Astrocyte of the spinal cord (primary cell): ENCODE measurements at places on chromosomes 16 and 17.
A peak's percentile ranks its signal among the peaks of the same experiment; 100 is the strongest.

GRCh38 chr17:82399041-82399441, 19.1 kb upstream of the HEXD start:
- peak; percentile 78 for DNase-seq

DNA sequence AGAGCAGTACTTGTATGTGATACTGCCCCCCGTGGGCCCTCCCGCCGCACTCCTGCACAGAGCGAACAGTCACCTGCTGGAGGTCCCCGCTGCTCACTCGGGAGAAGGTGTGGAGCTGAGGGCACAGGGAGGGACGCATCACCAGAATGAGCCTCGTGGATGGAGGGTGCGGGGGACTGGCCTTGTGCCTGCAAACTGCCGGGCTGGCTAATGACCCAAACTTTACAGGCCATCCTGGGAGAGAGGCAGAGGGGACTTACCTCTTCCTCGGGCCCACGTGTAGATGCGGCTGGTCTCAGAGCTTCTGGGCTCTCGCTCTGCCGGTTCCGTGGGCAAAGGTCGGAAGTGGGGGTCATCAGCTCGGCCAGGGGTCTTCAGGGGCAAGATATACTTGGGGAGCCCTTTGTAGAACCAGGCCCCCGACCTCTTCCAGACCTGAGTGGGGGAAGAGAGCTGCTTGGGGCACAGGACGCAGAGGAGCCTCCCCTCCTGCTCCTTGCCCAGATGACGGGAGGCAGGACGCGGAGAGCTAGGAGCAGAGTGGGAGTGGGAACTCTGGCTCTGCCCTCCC, 65.5 kb upstream of the DOC2B start:
- DNase-seq, result no peak

- DNase-seq, result no peak
Measured at GRCh38 chr16:48560692-48561091, 49.3 kb downstream of the N4BP1 start.

- DNase-seq, result no peak
Measured at GRCh38 chr17:57512691-57513090, 232.4 kb downstream of the CCDC182 start.

DNA sequence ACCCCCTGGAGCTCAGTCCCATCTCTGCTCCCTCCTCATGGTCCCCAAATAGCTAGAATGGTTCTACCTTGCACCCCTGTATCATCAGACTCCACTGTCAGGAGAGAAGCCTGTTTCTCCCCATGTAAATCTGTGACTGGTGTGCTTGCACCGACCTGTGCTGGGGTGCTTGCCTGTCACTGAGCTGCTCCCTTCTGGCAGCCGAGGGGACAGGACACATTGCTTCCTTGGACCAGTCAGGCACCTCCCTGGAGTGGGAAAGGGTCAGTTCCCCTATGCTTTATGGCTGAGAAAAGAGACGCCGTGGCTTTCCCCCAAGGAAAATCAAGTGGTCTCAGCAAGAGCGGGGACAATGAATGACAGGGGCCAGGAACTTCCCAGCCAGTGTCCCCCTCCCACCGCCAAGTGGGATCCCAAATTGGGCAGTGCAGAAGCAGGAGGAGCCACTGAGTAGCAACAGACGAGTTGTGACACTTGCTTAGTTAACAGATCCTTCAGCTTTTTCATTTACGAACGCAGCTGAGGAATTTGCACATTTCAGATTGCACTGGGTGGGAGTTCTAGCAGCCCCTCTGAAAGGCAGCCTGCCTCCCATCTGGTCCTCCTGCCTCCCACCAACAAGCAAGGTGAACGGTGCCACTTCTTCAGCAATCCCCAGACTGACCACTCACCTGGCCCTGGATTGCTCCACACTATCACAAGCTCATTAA, 156.4 kb downstream of the KATNIP start:
- no peak for DNase-seq

- DNase-seq, result no peak
Measured at GRCh38 chr16:56634715-56635440, 2.4 kb downstream of the MT1M start.

DNA sequence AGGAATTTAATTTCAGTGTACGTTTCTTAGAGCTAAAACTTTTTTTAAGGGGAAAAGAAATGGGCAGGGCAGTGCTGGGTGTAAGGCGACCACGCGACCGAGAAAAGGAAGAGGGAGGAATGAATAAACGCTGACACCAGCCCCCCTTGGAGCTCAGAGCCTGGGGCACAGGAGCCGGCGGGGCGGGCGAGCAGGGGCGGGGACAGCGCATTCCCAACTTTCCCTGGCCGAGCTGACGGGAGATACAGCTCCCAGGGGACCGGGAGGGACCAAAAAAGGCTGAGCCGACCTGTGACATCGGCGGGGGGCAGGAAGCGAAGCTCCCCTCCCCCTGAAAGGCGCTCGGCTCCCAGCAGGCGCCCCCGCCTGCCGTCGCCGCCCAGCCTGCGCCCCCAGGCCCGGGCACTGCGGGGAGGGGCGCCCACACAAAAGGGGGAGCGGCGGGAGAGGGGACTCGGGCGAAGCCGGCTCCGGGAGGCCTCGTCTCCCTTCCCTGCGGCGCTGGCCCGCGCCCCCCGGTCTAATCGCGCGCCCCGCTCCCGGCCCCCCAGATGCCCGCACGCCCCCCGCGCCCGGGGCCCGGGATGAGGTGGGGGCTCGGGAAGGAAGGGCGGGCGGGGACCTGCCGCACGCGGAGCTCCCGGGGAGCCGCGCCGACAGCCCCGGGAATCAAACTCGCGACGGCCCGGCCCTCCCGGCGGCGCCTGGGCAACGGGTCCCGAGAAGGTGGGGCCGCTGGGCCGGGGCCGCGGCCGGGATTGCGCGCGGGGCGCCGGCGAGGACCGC, 622 bp downstream of the CUEDC1 start:
- peak; percentile 55 for DNase-seq

GRCh38 chr16:86854058-86854621, 275.8 kb downstream of the FOXL1 start:
- DNase-seq, result peak; percentile 73

DNA sequence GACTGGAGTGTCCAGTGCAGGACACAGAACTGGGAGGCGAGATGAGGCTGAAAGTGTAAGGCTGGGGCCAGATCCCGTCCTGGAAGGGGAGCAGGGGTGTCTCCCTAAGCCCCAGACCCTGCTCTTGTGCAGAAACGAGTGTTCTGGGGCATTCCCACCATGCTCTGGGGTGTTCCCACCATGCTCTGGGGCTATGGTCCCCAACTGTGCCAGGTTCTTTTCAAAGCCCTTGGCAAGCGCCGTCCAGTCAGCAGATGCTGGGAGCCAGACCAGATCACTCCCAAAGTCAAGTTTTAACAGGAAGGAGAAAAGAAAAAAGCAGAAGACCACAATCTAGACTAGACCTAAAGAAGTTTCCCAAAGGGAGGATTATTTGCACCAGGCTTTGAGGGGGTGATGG, 2.5 kb downstream of the TAX1BP3 start:
- DNase-seq, result no peak

DNA sequence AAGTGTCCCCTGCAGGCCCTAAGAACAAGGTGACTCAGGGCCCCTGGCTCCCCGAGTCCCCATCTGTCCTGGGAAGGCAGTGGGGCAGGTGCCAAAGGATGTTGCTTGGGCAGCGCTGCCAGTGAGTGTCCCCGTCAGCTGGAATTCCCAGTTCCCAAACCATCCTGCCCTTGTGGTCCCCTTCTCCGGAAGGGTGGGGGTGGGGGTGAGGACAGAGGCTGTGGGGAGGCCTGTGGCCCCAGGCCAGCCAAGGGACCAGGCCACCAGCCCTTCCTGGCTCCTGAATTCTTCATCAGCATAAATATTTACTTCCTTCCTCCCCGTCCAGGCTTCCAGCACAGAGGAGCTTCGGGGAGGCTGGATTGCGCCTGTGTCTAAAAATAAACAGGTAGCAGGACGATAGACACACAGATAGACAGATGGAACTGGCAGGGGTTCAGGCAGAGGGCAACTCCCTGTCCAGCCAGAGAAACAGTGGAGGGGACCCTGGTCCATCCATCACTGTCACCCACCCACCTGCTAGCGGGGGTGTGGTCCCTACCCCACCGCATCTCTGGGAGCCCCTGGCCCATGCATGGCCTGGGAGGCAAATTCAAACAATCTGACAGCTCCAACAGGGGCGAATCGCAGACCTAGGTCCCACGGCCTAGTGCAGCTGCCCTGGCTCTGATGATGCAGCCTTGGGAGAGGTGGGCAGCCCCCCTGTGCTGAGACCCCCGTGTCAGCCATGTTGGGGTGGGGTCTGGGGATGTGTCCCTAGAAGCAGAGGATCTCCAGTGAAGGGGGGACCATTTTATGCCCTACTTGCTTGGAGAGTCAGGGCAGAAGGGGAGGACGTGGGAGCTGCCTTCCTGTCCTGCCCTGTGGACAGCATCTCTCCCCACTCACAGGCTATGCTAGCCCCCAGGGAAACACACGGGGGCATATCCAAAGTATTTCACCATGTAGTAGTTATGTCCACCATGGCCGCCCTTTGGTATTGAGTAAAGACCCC, 13.2 kb downstream of the GLIS2 start:
- no peak for DNase-seq

DNA sequence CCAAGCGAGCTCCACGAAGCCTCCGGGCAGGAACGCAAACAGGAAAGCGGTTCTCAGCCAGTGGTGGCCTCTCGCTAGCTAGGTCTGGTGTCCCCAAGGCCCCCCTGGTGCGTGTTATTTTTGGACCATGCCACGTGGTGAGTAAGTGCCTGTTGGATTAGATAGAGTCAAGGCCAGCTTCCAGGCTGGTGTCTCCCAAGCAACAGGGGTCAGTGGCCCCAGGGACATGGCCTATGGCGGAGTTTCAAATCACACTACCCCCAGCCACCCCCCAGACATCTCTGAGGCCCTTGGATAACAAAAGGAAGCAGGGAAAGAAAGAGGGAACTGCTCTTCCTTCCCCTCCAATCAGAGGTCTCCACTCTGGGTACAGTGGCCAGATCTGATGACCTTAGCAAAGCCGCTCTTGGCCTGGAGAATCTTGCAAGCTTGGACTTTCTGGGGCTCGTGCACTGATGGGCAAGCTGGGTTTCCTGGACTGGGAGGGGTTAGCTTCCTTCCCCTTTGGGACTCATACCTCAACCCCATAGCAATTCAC, 58.2 kb downstream of the MAF start:
- no peak for DNase-seq

DNA sequence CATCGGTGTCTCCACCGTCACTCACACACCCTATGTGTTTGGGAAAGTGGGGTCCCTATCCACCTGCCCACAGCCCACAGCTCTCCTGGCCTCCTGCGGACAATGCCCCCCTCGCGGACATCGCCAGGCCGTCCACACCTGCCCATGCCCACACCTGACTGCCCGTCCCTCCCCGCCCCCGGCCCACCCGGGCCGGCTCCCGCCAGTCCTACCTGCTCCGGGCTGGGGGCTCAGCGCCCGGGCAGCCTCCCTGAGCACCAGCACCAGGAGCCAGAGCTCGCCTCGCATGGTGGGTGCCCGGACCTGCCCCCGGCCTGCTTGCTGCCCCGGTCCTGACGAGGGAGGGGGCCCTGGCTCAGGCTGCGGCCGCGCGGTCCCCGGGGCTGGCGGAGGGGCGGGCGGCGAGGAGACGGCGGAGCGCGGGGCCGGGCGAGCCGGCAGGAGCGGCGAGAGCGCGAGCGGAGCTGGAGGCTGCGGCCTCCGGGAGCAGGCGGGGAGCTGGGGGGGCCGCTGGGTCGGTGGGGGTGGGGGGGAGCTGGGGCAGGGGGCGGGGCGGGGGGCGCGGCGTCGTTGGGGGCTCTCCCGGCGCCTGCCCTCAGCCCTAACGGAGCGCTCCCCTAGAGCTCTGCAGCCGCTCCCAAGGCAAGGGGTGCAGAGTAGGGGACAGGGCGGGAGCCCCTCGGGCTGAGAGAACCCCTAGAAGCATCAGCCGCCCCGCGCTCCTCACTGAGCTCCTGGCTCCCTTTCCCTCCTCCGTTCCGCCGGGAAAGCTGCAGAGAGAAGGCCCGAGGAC, at the start of gene PLXDC1:
Gene PLXDC1 (minus strand): TSS at position 488 of the 793 bp plus-strand sequence. CDS start 200 bp downstream, at position 288.
- DNase-seq, result no peak

- DNase-seq, result no peak
Measured at GRCh38 chr17:31132977-31133376, 38.2 kb downstream of the NF1 start.

DNA sequence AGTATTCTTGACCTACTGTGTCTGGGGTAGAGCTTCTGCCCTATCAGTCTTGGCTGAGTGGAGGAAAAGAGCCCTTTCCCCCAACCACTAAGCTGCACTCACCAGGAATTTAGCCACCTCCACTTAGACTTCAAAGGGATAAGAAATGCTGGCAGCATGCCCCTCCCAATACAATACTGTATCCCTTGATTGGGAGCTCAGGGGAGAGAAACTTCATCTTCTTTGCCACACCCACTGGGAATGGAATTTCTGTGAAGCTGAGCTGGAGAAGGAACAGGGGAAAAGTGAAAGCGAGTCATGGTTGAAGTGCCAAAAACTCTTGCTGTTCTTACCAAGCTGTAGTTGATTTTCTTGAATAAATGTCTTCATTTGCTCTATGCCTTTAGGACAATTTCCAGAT, 68.8 kb downstream of the CEP112 start:
- DNase-seq, result peak; percentile 24

DNA sequence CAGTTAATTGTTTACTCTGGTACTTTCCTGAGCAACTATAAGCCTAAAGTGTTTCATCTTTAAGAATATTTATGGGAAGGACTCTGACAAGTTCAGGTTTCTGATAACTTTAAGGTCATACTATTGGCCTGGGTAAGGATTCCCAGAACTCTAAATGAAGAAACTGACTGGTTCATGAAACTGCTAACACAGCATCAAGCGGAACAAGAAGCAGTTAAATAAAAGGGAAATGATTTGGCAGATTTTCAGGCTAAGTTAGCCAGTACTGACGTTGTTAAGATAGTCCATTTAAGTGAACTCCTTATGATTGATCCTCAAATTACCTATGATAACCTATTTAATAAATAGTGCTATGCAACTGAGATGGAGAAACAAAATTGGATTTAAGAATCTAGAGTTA, 101.6 kb upstream of the CES5A start:
- no peak for DNase-seq

GRCh38 chr17:79923974-79924638, 84.9 kb upstream of the CBX4 start:
- no peak for DNase-seq

GRCh38 chr16:25063865-25064264, 47.7 kb upstream of the LCMT1 start:
- DNase-seq, result no peak
